ENCODE measurements at places on chromosomes 2 and 18.

- DNase-seq, result no peak
These were observed 1.1 kb upstream of the GAL3ST2 start for GRCh38 chr2:241775223-241776177.

- DNase-seq, result no peak
These were observed 1641.3 kb upstream of the SLC39A10 start for GRCh38 chr2:194015751-194016150.

- DNase-seq, result no peak
These were observed 99.4 kb downstream of the CBLN2 start for GRCh38 chr18:72444798-72445155.

DNA sequence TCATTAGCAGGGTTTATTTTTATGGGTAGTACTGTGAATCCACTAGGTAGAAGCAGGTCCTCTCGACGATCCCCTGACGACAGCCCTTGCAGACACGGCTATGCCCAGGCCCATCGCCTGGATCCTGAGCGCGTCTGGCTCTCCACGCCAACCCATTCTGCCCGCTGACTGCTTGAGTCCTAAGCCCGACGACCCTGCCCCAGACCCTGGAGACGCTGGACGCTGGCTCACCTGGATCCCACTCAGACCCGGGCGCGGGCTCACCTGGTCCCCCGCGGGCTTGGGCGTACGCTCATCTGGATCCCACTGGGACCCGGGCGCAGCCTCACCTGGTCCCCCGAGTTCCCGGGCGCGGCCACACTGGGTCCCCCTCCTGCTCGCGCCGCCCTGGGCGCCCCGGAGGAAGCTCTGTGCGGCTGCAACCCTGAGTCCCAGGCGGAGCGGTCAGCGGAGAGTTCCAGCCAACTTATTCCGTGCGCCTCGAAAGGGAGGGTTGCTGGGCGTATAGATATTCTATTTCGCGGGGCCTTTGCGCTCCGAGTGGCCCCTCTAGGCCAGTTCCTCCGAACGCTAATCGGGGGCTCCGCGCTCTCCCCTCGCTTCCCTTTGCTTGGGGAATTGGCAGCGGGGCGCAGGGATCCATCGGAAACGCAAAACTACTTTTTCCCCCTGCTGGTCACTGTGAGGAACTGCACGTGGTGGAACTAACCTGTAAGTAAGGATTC lies 22.4 kb upstream of the RMP24 start:
- DNase-seq, result peak; percentile 23

DNA sequence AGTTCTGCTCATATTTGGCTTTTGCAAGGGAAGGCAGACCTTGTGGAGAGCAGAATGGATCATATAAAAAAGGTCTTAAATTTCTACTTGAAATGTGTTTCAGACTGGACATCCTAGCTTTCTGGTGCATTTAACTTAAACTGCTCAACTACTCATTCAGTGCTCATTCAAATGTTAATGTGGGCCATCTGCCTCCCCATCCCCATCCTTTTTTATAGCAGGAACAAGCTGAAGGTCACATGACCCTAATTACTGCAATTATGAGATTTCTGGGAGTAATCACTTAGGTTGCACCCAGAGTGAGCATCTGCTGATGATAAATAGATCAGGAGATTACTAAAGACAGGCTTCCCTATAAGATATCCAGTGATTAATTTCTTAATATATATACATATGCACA lies 96.1 kb downstream of the MAP2 start:
- DNase-seq, result no peak

- DNase-seq, result no peak
These were observed 55.0 kb downstream of the KCNG2 start for GRCh38 chr18:79852561-79853302.
